NCI-H187 treated with DMSO at 0.1 percent for 48 hours (cell line): ENCODE measurements at places on chromosomes 2 and 18.

GRCh38 chr2:221486106-221486505, 86.0 kb downstream of the EPHA4 start:
- no peak for DNase-seq

GRCh38 chr18:50298443-50299284, 11.2 kb upstream of the CXXC1 start:
- DNase-seq, result no peak

- no peak for DNase-seq
These were observed 40.1 kb upstream of the GALNT5 start for GRCh38 chr2:157217409-157217808.

DNA sequence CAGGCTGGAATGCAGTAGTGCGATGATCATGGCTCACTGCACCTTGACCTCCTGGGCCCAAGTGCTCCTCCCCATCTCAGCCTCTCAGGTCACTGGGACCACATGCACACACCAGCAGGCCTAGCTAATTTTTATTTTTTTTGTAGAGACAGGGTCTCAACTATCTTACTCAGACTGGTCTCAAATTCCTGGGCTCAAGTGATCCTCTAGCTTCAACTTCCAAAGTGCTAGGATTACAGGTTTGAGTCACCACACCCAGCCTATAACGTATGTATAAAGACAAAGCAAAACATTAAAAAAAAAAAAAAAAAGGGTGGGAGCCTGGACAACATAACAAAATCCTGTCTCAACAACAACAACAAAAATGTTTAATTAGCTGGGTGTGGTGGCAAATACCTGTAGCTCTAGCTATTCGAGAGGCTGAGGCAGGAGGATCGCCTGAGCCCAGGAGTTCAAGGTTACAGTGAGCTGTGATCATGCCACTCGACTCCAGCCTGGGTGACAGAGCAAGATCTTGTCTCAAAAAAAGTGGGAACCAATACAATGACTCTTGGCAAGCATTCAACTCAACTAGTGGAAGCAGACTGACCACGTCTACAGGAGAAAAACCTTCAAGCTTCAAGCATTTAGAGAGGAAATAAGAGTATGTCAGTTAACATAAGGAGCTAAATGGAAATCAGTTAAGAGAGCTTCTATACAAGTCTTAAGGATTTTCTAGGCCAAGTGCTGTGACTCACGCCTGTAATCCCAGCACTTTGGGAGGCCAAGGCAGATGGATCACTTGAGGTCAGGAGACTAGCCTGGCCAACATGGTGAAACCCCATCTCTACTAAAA, 2.6 kb downstream of the GTF3C2 start:
- DNase-seq, result no peak

- no peak for DNase-seq
These were observed 517.9 kb upstream of the SPHKAP start for GRCh38 chr2:228699400-228699799.

- no peak for DNase-seq
These were observed 4.5 kb upstream of the PUM2 start for GRCh38 chr2:20355131-20355530.

GRCh38 chr2:207487650-207488311, 42.0 kb upstream of the CREB1 start:
- no peak for DNase-seq

GRCh38 chr2:129070663-129071062, 752.0 kb upstream of the HS6ST1 start:
- DNase-seq, result no peak

DNA sequence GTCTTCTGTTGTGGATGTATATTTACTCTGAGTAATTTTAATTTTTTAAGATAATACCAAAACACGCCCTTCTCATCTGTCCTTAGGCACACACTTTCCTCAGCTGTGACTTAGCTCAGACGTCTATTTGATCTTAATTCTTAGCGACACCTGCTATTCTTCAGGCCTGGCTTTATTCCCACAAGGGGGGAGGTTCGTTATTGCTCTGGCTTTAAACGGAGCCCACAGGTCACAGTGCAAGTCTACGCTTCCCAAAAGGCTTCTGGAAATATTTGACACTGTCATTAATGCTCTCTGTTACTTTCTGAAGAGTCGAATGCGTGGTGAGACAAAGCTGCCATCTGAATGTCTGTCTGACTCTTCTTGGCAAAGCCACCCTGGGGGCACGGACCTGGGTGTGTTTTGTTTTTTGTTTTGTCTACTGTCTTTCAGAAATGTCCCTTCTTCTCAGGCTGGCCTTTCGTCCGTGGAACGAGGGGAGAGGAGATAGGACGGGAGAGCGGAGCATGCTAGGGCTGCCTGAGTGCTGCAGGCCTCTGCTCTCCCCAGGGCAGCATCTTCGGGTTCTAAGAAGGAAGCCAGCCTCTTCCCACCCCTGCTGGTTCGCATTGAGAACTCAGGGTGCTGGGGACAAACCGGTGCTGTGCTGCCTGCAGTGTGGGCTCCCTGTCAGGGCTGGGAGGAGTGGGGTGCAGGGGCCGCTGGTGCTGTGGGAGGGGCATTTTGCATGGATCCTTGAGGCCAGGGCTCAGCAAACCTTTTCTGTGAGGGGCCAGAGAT, 61.9 kb downstream of the ASAP2 start:
- DNase-seq, result no peak

GRCh38 chr18:54069729-54070128, 154.7 kb downstream of the MBD2 start:
- DNase-seq, result no peak

DNA sequence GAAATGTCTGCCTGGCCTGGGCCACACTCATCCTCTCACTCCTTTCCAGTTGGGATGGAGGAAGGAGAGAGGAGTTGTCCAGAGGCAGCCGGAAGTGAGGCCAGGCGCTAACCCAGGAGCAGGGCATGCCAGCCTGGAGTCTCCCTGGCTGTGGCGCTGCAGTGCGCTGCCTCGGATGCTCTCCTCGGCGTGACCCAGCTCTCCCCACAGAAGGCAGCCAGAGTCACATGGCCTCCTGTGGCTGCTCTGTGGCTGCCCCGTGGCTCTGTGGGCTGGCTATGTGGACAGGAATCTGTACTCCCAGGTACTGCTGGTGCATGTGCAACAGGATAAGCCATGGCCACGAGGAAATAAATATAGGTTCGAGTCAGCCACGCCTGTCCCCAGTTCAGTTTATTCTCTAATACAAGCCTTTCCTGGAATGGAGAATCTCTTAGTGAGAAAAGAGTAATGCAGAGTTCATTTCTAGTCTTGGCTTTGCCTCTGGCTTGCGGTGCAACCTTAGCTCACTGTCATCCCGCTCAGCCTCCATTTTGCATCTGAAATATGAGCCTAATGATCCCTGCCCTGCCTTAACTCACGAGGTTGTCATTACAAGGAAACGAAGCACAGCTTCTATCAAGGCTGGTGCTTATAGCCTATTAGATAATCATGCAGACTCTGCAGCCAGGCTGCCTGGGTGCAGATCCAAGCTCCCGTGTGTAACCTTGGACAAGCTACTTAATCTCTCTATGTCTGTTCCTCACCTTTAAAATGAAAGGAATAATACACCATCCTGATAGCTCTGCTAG, 106.3 kb downstream of the ANTXR1 start:
- DNase-seq, result peak; percentile 12
